ENCODE measurements at places on chromosomes 13 and 19.

DNA sequence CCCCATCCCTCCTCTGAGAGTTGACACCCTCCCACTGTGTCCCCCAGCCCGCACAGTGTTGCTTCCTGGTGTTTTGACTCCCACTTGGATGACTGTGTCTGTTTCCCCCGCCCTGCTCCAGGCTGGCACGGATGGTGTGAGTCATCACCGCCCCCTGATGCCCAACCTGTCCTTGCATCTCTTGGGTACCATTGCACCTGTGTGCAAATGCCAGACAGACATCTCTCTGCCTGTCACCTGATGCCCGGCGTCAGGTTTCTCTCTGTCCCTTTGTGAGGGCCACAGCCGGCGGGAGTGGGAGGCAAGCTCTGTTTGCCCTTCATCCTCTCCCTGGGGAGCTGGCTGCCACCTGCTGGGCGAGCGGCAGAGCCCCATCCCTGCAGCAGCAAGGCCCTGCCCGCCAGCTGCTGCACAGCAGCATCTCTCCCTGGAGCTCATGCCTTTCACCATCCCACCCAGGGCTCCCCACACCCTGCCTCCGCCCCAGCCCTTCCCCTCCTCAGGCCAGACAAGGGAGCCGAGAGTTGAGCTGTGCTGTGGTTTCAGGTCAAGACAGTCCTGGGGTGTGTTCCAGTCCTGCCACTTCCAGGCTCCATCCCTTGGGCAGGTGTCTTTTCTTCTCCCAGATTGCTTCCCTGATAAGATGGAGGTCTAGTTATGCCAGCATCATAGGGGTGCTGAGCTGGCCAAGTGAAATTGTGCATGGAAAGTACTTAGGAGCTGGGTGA lies 29.7 kb downstream of the NKPD1 start:
- peak; percentile 47 for DNase-seq

GRCh38 chr13:78521091-78521490 lies 82.3 kb downstream of the POU4F1 start:
- DNase-seq, result no peak

GRCh38 chr13:109510013-109510412 lies 276.4 kb downstream of the IRS2 start:
- DNase-seq, result no peak

DNA sequence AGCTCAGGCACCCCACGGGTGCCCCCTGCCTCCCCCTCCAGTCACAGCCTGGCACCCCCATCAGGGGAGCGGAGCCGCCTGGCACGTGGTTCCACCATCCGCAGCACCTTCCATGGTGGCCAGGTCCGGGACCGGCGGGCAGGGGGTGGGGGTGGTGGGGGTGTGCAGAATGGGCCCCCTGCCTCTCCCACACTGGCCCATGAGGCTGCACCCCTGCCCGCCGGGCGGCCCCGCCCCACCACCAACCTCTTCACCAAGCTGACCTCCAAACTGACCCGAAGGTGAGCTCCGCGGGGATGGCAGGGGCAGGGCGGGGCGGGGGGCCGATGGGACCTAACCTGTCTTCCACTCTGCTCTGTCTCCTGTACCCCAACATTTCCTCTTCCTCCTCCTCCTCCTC lies 25.0 kb downstream of the CKM start:
- no peak for DNase-seq

DNA sequence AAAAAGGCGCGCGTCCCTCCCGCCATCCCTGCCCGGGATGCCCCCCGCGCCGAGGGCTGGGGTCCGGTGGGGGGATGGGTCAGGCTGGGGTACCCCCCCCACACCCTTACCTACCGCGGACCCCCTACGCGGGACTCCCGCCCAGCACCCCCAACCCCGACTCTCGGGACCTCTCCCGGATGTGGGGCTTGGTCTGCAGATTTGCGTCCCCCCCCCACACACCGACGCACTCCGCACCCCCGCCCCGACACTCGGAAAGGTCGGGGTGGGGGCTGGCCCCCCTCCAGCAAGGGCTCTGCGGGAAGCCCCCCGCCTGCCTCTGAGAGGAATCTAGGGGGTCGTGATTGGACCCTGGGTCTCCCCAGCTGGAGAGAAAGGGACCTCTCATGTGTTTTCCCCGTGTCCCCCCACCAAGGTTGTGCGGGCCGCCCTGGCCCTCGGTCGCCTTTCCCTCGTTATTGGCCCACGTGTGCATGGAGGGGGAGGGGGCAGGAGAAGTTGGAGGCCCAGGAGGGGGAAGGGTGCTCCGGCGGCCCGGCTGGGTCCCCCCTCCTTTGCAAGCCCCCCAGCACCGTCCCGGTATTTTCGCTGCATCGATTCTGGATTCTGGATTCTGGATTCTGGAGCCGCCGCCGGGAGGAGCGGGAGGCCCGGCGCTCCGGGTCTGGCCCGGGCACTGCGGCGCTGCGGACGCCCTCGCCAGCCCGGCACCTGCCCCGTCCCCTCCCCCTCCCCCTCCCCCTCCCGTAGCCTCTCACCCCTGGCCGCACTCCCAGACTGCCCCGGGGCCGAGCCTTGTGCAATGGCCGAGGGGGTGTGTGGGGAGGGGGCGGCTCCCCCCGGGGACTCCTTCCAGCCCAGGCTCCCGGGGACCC lies 607 bp downstream of the NFIC start:
- DNase-seq, result no peak

- DNase-seq, result no peak
Observed at GRCh38 chr19:33905937-33906577, 109.4 kb downstream of the KCTD15 start.

- no peak for DNase-seq
Observed at GRCh38 chr19:38234615-38235014, 10.6 kb upstream of the DPF1 start.

DNA sequence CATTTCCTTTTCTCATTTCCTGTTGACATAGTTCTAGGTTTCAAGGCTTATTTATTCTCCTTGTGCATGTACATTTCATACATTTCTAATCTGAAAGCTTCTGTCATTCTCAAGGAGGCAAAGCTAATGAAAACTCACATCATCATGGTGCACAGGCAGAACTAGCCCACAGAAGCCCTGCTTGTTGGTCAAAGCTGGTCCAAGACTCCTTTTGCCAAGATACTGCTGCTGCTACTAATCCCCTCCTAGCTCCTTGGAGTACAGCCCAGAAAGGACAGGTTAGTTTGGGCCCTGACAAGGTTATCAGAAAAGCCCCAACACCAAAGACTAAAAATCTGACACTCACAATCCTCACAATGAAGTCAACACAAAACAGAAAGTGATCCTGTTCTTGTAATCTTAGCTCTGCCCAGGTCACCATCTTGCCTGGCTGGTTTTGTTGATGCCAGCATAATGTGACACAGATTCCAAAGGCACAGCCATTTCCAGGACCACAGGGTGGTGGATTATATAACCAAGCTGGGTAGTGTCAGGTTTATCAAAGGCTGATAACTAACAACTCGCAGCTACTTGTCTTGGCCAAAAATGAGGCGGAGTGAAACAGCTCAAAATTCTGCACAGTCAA lies 417.4 kb downstream of the NDFIP2 start:
- DNase-seq, result no peak

DNA sequence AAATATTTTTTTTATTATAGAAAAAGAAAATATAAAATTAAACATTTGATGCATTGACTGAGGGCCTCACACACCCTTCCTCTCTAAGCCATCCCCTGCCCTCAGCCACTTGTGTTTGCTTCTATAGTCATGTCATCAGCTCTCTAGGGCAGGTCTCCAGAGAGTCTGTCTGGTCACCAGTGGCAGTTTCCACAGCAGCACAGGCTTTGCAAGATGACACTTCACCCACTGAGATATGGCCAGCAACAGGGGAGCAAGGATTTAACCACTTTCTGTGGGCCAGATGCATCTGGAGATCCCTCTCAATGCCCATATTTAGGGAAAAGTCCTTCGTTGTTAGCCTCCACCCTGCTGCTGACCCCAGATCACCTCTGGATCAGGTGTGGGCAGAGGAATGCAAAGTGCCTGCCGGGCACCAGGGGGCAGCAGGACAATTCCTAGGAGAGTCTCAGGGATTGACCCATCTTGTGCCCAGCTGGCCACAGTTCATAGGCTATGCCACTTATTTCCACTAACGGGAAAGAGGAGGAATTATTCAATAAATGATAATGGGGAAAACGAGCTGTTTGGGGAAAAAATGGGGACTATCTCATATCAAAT lies 4.8 kb downstream of the ABCC4 start:
- DNase-seq, result no peak

GRCh38 chr13:30276178-30276577 lies 31.2 kb downstream of the KATNAL1 start:
- no peak for DNase-seq

DNA sequence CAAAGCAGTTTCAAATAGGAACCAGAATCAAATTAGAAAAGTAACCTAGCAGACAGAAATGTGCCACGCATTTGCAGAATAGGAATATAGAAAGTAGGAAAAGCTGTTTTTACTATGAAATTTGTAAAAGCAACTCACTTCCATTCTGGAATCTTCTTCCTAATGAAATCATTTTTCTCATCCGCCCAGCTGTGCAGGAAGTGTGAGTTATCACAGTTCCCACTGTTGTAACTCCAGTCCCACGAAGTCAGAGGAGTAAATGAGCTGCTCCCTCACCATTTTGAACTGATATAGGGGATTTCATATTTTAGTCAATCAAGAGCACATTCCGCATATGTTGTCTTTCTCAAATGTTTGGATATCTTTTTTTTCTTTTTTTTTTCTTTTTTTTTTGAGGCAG lies 230.8 kb downstream of the TBC1D4 start:
- DNase-seq, result no peak

DNA sequence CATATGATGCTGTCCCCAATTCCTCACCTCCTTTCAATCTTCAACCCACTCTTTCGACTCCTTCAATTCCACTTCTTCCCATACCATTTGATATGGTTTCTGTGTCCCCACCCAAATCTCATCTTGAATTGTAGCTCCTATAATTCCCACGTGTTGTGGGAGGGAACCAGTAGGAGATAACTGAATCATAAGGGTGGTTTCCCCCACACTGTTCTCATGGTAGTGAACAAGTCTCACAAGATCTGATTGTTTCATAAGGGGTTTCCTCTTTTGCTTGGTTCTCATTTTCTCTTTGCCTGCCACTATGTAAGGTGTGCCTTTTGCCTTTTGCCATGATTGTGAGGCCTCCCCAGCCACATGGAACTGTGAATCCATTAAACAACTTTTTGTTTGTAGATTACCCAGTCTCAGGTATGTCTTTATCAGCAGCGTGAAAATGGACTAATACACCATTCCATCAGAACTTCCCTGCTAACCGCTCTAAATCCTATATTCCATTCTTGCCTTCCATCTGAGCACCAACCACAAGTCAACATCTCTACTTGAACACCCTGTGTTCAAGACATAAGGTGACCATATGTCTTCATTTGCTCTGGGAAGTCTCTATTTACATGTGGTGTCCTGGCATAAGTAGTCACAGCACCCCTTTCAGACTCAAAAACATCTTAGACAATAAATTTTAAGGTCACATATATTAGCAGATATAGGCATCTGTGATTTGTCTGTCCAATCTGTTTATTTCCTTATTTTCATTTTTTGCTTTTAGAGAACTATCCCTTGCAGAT lies 122.9 kb downstream of the TSHZ3 start:
- DNase-seq, result no peak

DNA sequence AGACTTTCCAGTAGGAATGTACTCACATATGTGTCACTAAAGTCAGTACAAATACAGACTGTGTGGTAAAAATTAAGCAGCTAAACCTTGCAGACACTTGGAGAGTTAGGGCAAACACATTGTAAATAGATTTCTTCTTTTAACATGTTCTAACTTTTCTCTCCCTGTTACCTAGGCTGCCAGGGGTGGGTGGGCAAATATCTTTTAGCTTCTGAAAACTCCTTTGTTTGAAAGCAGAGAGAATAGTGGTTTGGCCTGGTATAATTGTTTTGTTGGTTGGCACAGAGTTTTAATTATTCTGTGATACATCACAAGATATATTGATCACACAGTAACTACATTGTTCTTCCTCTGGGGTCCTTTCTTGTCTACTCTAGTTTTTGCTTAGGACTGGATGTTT lies 289.8 kb upstream of the DACH1 start:
- no peak for DNase-seq

GRCh38 chr13:58340895-58341294 lies 709.4 kb downstream of the PCDH17 start:
- no peak for DNase-seq

- no peak for DNase-seq
Observed at GRCh38 chr13:90142251-90142650, 1205.2 kb upstream of the MIR17HG start.

DNA sequence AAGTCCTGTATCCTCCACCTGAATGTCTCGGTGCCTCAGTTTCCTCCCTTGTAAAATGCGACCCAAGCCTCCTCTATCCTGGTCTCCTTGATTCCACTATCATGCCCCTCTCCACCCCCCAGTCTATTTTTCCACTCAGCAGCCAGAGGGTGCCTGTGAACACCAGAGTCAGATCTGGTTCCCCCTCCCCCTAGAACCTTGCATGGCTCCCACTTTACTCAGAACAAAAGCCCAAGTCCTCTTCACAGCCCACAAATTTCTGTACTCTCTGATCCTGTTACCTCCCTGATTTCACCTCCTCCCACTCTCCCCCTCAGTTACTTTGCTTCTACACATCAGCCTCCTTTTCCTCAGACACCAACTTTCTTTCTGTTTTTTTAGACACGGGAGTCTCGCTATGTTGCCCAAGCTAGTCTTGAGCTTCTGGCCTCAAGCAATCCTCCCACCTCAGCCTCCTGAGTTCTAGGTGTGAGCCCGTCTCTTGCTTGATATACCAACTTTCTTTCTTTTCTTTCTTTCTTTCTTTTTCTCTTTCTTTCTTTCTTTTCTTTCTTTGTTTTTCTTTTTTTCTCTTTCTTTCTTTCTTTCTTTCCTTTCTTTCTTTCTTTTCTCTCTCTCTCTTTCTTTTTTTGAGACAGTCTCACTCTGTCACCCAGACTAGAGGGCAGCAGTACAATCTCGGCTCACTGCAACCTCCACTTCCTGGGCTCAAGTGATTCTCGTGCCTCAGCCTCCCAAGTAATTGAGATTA lies 869 bp downstream of the DAND5 start:
- no peak for DNase-seq

DNA sequence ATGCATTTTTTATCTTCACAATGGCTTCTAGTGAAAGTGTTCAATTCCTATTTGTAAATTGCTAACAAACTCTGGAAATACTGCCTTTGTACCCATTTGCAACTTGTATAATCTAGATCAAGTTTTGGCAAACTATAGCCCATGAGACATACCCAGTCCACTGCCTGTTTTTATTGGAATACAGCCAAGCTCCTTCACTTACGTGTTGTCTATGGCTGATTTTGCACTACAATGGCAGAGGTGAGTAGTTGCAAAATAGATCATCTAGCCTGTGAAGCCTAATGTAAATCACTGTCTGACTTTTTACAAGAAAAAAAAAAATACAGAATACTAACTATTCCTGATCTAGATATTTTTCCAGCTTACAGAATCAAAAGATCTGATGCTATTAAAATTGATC lies 37.1 kb downstream of the DZIP1 start:
- no peak for DNase-seq

- no peak for DNase-seq
Observed at GRCh38 chr13:98489446-98490194, 87.3 kb downstream of the STK24 start.

GRCh38 chr19:46618670-46619231 lies 6.1 kb downstream of the PTGIR start:
- no peak for DNase-seq

GRCh38 chr13:66139250-66139649 lies 1090.9 kb downstream of the PCDH9 start:
- DNase-seq, result no peak
